ENCODE measurements at places on chromosomes 16 and 17.

DNA sequence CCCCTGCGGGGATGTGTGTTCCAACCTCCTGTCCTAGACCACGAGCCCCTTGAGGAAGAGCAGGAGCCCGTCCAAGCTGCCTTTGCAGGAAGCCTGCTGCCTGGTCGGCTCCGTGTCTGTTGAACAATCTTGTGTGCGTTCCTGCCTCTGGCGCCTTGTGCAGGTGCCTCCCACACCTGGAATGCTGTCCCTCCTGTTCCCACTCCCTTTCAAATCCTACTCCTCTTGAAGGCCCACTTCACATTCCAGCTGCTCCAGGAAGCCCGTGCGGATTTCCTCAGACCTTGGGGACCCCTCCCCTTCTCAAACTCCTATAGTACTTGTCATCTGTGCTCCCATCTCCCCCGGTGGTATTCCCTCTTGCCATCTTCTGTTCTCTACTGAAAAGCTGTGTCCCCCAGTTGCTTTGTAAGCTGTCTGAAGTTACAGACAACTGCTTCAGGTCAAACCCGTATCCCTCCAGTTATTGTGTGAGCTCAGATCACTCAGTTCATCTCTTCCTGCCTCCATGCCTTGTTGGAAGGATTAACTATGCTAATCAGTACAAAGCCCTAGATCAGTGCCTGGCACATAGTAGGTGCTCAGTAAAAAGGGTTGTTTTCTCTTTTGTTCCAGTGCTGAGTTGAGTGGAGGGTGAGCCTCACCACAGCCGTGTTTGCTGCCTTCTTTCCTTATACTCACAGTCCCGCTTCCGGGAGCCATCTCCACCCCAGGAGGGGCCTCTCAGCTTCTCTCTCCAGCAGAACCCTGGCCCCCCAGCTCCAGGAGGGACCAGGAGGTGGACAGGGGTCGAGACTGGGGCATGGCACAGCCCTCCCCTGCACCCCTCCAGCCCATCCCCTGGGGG lies 241.8 kb upstream of the CIBAR2 start:
- DNase-seq = no peak

DNA sequence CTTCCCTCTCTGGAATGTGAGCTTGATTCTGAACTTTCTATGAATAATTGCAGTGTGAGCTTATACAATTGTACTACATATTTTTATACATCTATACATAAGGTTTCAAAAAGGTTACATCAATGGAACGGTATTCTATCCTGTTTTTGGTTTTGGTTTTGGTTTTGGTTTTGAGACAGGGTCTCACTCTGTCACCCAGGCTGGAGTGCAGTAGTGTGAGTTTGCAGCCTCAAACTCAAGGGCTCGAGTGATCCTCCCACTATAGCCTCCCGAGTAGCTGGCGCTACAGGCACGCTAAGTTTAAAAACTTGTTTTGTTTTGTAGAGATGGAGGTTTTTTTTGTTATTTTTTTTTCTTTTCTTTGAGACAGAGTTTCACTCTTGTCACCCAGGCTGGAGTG lies 1.1 kb downstream of the CTRB1 start:
- no peak for DNase-seq

- DNase-seq = no peak
These were observed 2.5 kb downstream of the MAF start for GRCh38 chr16:79598063-79598347.

GRCh38 chr17:66469890-66470289 lies 167.5 kb downstream of the PRKCA start:
- no peak for DNase-seq

DNA sequence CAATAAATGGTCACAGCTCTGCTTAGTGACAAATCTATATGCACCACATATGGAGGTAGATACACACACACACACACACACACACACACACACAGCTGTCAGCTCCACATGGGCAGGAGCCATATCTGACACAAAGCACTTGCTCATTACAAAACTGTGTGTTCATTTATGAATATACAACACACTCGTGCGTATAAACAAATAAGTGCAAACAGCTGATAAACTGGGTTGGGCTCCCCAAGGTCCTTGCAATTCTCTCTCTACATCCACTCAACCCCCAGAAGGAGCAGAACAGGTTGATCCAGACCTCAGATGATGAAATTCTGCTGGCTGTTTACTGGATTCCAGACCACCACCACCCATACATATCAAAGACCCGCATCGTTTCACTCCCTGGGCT lies 140.7 kb downstream of the XYLT1 start:
- DNase-seq = no peak

- peak; percentile 64 for DNase-seq
These were observed 4.9 kb downstream of the CDK3 start for GRCh38 chr17:76005263-76006149.

Measured in stimulated activated CD8-positive, alpha-beta memory T cell treated with anti-CD3 and anti-CD28 coated beads, Interleukin-15, amount 100 ng/mL, for 4 hours (primary cell).